Common myeloid progenitor, CD34-positive (primary cell): ENCODE measurements at places on chromosomes 5 and 9.

DNA sequence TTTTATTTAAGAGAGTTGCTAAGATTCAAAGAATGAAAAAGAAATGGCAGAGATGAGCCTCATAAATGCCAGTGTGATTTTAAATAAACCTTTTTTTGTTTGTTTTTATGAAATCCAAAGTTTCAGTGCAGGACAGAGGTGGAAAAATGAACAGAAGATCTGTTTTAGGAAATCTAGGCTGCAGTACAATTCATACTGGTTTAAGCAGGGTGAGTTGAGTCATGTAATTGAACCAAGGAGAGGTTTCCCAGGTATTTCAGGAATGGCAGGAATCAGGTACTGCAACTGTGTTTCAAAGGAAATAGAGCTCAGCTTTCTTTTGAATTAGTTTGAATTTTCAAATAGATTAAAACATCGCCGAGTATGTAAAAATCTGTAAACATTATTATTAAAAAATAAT, 3.0 kb upstream of the ANKRD31 start:
- no peak for DNase-seq

DNA sequence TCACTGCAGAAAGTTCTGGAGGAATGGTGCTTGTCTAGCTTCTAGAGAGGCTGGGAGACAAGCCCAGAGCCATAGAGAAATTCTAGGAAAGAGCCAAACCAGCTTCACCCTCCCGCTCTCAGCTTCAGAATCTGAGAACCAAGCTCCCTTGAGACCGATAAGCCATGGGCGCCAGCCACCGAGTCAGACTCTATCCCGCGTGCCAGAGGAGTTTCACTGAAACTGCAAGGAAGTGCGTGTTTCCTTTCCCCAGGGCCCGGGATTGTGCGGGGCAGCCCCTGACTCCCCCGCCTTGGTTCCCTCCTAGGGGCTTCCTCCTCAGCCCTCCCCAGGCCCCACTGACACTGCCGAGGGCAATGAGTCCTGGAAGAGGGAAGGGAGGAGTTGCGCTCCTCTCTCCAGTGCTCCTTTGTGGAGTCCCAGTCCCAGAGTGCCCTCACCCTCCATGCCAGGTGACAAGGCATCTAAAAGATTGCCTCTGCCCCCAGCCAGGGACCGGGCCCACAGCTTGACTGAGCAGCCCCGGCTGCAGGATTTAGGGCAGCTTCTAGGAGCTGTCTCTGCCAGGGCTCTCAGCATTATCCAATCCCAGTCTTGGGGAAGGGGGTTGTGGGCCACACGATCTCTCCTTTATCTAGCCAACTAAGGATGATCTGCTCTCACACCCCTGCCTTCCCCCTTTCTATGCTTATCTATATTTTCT, 18.4 kb upstream of the TCF7 start:
- DNase-seq, result no peak

DNA sequence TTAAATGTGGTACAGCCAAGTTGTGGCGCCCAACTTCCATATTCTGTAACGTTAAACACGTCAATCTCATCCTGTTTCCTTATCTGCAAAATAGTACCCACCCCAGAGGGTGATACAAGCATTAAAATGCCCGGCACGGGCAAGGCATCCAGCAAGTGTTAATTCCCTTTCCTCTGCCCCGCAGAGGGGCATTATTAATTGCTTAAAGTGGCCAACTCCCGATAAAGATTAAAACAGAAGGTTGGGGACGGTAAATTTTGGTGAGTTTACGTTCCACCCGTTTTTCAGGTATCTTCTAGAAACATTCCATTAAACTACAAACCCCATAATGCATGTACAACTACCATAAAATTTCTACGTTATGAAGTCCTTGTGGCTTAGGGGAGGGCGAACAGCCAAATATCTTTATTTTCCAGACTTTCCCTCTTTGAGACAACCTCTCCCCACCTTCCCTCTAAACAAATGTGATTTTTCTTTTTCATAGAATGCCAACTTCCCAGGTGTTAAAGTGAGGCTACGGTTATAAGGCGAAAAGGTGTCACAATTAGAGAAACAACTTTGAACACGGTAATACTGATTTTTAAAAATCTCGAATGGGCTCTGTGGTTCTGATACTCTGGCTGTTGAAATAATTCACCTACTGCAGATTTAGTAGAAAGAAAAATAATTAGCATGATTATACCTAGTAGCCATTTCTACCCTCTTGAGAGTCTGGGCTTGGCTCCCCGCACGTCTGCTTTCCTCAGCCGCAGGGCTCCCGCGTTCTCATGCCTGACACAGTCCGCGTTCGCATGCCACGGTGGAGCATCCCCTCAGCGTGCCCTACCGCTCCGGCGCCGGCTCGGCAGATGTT, 1.2 kb upstream of the GPBP1 start:
- peak; percentile 70 for DNase-seq

DNA sequence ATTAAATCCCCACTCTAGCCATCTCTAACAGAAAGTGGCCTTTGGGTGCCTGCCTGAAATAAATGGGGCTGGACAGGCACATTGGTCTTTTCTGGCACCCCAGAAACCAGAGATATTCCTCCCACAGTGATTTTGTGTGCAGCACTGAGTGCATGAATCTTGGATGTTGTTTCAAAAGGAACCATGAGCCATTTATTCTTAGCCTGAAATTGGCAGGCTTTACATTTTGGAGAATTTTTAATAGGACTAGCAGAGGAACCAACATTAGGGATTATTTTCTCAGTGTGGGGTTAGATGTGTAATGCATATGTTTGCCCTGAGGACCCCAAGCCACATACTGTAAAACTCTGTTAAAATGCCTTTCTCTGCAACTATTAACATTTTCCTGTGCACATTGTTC, 451.3 kb downstream of the NFIB start:
- no peak for DNase-seq

- peak; percentile 96 for DNase-seq
Measured at GRCh38 chr9:6007058-6007769, 8.2 kb downstream of the RANBP6 start.

DNA sequence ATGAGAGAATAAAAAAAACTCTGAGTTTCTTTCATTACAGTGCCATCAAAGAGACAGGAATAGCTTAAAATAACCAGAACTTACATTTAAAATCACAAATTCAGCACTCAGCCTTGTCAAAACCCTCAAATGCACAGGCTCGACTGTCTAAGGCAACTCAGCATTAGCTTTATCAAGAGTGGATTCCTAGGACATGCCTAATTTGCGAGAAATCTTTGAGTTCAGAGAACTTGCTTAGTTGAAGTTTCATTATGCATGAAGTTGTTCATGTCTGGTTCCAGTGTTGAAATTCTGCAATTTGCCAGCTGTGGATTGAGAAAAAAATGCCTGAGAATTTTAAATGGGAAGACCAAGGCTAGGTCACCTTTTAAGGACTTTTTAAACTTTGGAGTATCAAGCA, 151.1 kb downstream of the LRRC70 start:
- no peak for DNase-seq
